Endodermal cell (in vitro differentiated cells): ENCODE measurements at places on chromosomes 5 and 9. TPM values are rescaled to one million over a fixed set of nuclear protein-coding genes. Genes with fewer than 3 reads are reported as not detected.

GRCh38 chr5:180085837-180086236 is 14.3 kb upstream of the RNF130 start:
- DNase-seq: peak; percentile 58

DNA sequence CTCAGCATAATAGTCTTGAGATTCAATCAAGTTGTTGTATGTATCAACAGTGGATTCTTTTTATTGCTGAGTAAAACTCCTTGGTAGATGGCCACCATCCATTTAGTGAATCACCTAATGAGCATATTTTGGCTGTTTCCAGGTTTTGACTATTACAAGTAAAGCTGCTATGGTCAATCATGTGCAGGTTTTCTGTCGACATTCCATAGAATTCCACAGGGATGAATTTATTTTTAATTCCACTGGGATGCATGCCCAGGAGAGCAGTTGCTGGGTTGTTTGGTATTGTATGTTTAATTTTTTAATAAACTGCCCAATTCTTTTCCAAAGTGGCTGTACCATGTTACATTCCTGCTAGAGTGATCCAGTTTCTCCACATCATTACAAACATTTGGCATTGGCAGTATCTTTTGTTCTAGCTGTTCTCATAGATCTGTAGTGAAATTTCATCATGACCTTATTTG is 10.5 kb upstream of the S1PR3 start:
- no peak for DNase-seq

RAD17 gene
- total RNA-seq: 30.5 to 40.0 TPM (median 37.4 TPM) in 3 replicates

DNA sequence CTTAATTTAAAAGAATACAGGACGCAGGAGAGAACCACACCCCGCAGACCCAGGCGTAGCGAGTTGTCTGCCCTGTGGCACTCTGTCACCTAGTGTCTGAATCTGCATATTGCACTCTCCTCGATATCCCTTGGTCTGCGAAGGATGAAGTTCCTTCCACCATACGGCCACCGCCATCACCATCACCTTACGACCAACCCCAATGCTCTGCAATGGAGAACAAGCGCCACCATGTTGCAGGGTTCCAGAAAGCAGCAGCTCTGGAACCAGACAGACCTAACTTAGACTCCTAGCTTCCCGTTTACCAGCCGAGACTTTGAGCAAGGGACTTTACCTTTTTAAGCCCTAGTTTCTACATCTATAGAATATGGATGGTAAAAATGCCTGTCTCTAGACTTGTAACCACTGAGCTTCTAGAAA is 77.4 kb upstream of the DMRT1 start:
- peak; percentile 92 for DNase-seq

GRCh38 chr5:140190872-140191218 is 15.9 kb downstream of the CYSTM1 start:
- no peak for DNase-seq

- DNase-seq: no peak
Measured at GRCh38 chr5:102668220-102668932, 86.7 kb upstream of the PAM start.

ZNF366 gene
- not detected in 3 replicates for total RNA-seq
